ENCODE measurements at places on chromosomes 4 and X. TPM values are rescaled to one million over a fixed set of nuclear protein-coding genes. Genes with fewer than 3 reads are reported as not detected.

GRCh38 chr4:2492970-2493369, 24.1 kb downstream of the RNF4 start:
- no peak for DNase-seq

GRCh38 chr4:1626151-1626550, 58.0 kb downstream of the FAM53A start:
- no peak for DNase-seq

Gene ADAMTS3
- 0.70 TPM for polyA plus RNA-seq

Gene RIPPLY1
- not detected for polyA plus RNA-seq

- DNase-seq = no peak
These were observed 103.5 kb downstream of the GPC3 start for GRCh38 chrX:133881893-133882292.

DNA sequence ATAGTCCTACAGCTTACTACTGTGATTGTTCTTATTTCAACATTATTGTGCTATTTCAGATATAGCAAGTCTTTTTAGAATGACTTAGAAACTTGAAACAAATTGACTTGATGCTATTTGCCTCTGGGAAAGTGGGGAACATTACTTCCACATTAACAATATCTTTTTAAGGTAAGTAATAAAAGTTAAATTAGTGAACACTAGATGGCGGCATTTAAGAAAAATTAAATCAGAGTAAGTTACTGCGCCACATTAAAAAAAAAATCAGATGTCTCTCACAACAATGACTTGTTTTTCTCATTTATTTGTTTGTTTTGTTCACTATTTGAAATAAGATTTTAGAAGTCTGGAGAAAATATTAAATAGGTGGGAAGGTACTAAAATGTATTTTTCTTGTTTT, 1026.9 kb upstream of the SLIT2 start:
- DNase-seq = no peak

- no peak for DNase-seq
These were observed at the start of gene GAB3 for GRCh38 chrX:154750301-154751202. GAB3 (minus strand) TSS chrX:154751077; CDS start chrX:154751025, 52 bp downstream.

GRCh38 chr4:153403726-153404125, 59.2 kb downstream of the MND1 start:
- no peak for DNase-seq

Gene ALPK1
- 11.8 TPM for polyA plus RNA-seq

- DNase-seq = no peak
These were observed 406.5 kb downstream of the RPA4 start for GRCh38 chrX:97290199-97290598.

- DNase-seq = no peak
These were observed 222.4 kb upstream of the ANKRD50 start for GRCh38 chr4:124934916-124935315.

GRCh38 chr4:22607382-22607781, 85.4 kb upstream of the GBA3 start:
- no peak for DNase-seq

Gene TXLNG
- 8.9 TPM for polyA plus RNA-seq

DNA sequence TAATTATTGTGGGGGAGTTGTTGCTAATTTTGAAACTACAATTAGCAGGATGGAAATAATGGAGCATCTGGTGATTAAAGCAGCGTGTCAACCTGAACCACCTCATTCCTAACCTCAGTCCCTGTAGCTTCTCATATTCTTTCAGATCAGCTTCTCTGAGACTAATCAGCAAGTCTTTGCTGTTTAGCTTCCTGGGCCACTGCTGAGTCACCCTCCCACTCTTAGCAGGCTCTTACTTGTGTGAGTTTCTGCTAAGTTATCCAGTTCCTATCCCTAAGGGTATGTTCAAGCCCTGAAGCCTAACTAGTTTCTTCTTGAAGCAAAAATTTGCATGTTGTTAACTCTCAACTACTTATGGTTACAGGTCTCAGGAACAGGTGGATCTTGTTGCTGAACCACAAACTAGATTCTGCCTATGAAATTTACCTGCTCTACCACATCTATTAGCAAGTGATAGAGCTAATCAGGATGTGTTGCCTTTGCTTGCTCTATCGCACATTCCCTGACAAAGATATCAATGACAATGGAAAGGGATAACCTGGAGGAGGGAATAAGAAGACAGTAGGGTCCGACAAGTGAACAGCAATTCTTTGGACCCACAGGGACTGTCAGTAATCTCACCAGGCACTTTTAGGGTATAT, 134.2 kb downstream of the EIF4E start:
- DNase-seq = no peak

- DNase-seq = no peak
These were observed 28.6 kb downstream of the BEX3 start for GRCh38 chrX:103405009-103405333.

Gene PLXNB3
- polyA plus RNA-seq = 4.7 TPM

- DNase-seq = no peak
These were observed 387.7 kb upstream of the TEX13C start for GRCh38 chrX:124931958-124932357.
